Stimulated activated CD8-positive, alpha-beta memory T cell treated with anti-CD3 and anti-CD28 coated beads, Interleukin-7, amount 100 ng/mL, for 48 hours (primary cell): ENCODE measurements at places on chromosomes 2 and 18.

DNA sequence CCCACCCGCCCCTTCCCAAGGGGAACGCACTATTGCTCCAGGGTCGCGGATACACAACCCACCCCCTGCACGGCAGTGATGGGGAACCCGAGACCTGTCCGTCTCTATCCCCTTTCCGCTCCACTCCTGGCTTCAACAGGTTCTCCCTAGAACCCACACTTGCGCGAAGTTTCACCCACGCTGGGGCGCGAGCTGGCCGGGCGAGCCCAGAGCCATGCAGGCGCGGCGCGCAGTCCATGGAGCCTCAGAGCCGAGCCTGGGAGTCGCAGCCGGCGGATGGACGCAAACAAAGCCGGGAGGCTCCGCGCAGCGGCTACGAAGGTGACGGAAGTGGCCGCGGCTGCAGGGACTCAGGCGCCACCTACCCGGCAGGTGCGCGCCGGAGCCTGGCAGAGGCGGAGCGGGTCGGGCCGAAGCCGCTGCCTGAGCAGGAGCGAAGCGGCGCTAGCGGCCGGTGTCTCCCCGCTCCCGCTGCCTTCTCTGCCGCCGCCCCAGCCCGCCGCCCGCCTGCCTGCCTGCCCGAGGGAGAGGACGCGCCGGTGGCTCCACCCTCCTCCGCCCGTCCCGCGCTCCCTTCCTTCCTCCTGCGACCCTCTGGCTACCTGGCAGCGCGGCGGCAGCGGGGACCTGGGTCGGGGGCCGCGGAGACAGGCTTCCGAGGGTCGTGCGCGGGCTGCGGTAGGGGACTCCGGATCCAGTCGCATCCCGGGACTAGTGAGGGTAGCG lies 14.0 kb downstream of the ALPG start:
- no peak for DNase-seq

DNA sequence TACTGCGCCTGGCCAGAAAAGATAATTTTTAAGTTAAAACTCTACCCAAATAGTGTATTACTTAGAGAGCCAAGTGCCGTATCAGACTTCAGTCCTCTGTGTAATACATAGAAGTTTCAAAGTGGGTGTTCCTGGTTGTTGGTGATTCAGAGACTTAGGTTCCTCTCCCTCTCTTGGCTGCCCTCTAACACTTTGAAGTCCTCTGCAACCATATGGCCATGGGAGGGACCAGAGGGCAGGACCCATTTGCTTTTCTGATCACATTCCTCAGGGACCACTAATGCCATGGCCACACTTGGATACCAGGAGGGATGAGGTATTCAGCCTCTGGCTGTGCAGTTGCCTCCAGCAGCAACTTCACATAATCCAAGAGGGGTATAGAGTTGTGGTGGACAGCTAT lies 131.5 kb downstream of the CAPN13 start:
- no peak for DNase-seq

GRCh38 chr2:101089419-101089818 lies 61.8 kb downstream of the TBC1D8 start:
- no peak for DNase-seq

- no peak for DNase-seq
Observed at GRCh38 chr18:11994336-11994702, 13.0 kb downstream of the IMPA2 start.

- no peak for DNase-seq
Observed at GRCh38 chr2:121038891-121039616, 245.9 kb downstream of the TFCP2L1 start.

DNA sequence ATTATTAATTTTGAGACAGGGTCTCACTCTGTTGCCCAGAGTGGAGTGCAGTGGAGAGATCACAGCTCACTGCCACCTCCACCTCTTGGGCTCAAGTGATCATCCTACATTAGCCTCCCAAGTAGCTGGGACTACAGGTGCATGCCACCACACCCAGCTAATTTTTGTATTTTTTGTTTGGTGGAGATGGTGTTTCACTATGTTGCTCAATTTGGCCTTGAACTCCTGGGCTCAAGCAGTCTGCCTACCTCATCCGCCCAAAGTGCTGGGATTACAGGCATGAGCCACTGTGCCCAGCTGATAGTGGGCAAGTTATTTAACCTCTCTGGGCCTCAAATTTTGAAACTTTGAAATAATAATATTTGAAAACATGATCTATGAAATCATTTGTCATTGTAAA lies 26.5 kb downstream of the DCAF17 start:
- DNase-seq = no peak

DNA sequence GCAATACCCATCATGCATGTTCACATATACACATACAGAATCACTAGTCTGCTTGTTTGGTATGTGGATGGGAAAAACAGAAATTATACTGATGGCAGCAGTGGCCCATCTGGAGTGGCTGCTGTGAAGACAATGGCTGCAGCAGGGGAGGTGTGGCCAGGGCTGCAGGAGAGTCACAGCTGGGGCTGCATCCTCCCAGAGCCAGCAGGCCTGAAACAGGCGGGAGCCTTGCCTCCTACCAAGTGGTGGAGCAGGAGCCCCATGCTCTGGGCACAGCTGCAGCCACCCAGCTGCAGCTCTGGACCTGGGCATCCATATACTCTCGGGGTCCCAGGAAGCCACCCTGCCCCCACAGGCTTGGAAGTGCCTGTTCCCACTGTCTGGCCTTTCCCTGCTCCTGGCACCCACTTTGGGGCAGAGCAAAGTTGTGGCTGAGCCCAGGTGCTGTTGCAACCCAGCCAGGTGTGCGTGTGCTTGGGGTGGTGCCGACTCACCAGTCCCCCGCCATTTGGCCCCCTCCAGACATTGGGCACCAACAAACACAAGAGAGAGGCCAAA lies 136.6 kb downstream of the SPAG16 start:
- no peak for DNase-seq

GRCh38 chr2:227536445-227536844 lies 62.2 kb upstream of the SCYGR2 start:
- no peak for DNase-seq

- DNase-seq = no peak
Observed at GRCh38 chr2:31967790-31968189, 43.0 kb downstream of the MEMO1 start.

DNA sequence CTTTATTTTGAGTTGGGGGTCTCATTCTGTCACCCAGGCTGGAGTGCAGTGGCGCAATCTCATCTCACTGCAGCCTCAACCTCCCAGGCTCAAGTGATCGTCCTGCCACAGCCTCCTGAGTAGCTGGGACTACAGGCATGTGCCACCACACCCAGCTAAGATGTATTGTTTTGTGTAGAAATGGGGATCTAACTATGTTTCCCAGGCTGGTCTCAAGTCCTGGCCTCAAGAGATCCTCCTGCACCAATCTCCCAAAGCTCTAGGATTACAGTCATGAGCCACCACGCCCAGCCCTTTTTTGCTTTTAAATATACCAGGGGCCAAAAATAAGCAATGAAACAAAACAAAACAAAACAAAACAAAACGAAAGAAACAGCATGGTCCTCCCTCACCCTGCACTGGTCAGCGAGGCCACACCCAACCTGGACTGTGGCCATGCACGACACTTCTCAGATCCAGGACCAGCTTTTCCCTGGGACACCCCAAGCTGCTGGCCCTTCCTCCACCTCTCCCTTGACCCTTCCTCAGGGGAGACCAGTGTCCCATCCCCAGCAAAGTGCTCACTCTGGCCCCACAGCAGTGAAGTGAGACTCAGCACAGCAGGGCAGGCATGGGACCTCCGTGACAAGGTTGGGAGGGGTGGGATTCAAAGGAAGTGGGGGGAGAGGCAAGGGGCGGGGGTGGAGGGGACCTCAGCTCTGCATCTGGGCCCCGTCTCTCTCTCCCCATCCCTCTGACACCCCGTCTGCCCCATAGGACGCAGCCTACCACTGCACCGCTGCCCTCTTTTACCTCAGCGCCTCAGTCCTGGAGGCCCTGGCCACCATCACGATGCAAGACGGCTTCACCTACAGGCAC lies 23.5 kb downstream of the MAL start:
- DNase-seq = no peak
